AG04449 (cell line): ENCODE measurements at places on chromosomes 7 and 10.

DNA sequence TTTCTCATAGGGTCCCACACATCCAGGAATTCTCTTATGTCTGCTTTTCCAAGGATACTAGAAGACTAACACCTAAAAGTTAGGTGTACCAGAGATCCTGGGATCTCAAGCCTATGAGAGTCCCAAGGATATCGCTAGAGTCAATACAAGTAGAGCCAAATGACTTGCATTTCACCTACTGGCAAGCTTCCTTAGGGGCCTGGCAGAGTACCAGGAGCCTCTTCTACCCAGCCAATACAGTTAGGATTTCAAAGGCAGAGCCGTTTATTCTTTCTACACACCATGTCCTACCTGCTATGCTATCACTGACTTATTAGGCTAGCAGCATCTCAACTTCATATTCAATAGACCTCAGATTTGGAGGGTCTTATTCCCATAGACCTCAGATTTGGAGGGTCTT, 53.5 kb upstream of the UNC5B start:
- DNase-seq: no peak

GRCh38 chr10:72308320-72308987, 34.7 kb downstream of the DDIT4 start:
- no peak for DNase-seq

DNA sequence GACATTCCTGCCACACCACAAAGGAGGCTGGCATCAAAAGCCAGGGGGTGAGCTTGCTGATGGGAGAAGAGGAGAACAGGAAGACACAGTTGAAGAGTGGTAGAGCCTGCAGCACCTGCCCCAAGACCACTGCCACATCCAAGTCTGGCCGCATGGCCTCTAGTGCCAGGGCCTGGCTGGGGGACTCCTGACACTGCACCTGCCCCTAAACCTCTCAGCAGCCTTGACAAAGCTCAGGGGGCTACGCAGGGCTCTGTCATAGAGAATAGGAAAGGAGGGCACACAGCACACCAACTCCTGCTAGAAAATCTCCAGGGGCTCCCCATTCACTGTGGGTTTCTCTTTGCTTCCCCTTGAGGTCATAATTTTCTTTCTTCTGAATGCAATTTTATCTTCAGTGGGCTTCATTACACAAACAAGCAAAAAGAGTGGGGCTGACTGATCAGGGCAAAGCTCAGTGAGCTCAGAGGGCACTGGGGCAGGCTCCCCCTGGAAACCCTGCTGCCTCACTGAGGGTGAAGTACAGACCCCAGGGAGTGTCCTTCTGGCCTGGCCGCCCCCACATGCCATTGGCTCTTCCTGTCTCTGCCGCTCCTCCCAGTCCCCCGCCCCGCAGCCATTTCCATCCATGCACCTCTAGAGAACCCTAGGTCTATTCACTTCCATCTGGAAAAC, 37.2 kb downstream of the VOPP1 start:
- DNase-seq: no peak

DNA sequence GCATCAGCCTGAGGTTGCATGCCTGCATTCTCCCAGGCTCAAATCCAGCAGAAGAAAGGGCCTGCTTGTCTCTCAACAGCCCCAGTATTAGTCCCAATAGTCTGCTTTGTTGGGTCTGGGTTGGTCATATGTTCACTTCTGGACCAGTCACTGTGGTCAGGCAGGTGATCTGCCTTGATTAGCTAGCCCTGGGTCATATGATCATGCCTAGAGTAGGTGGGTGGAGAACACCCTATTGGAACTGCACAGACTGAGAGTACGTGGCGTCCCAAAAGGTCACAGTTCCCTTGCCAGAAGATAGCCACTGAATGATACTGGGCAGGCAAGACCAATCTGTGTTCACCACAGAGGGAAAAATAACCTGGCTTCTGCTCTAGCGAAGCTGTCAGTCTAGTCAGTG, 80.1 kb downstream of the SH2D4B start:
- DNase-seq: no peak

GRCh38 chr7:155205368-155206317, 92.0 kb upstream of the INSIG1 start:
- DNase-seq: peak; percentile 99

- no peak for DNase-seq
Observed at GRCh38 chr7:88818552-88818951, 23.0 kb upstream of the TEX47 start.
